AG04450 (cell line): ENCODE measurements at places on chromosomes 3 and 15. TPM values are rescaled to one million over a fixed set of nuclear protein-coding genes. Genes with fewer than 3 reads are reported as not detected.

CASR gene
- not detected in 2 replicates for polyA plus RNA-seq

FAM81A gene
- not detected in 2 replicates for polyA plus RNA-seq

DNA sequence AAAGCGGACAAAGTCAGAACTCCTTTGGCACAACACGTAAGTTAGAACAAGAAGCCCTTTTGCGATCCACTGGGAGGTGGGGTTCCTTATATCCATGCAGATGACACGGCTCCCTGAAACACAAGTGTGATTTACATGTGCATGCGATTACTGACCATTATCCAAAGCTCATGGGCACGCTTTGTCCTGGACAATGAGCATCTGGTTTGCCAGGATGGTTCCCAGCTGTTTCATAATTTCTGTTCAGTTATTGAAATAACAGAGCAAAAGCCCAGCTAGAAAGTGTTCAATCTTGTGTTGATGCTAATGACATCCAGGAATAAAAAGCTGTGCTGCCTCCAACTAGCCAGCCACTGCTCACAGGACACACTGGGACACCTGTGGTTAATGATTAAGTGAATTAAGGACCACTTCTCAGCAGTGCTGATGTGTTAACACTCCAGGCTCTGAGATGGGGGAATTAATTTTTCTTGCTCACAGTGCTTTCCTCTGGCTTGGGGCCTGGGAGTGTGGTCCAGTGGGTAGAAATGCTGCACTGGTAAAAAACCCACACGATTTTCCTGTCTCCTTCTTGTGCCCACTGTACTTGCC is 123.1 kb upstream of the SLC2A2 start:
- DNase-seq: no peak

DNA sequence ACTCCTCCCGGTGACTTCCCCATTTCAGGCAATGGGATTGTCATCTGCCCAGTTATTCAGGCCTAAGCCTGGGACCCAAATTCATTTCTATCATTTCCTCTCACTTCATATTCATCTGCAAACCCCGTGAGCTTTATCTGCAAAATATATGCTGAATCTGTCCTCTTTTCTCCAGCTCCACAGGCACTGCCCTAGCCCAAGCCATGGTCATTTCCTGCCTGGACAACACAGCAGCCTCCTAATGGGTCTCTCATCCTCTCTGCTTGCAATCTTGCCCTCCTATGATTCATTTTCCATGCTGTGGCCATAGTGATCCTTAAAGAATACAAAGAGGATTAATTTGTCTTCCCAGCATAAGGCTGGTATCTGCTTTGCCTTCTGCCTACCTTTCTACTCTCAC is 6.1 kb downstream of the RBP2 start:
- no peak for DNase-seq

DNA sequence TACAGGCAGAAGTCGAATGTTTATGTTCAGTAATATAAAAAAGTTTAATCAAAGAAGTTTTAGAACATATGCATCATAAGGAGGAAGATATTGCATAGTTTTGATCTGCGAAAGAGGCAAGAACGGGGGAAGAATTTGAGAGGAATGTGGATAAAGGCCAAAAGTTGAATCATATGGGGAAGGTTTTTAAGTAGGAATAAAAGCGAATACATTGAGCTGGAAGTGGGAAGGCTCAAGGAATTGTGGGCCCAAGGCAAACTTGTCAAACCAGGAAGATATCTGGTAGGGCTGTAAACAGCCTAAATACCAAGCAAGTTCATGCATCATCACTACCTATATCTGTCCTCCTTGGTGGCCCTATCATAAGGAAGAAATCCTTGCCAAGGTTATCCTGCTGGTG is 186.9 kb downstream of the MAGI1 start:
- peak; percentile 70 for DNase-seq

- no peak for DNase-seq
Measured at GRCh38 chr3:11306817-11307589, 34.8 kb downstream of the ATG7 start.

- DNase-seq: no peak
Measured at GRCh38 chr3:72991522-72991921, 5.1 kb upstream of the PPP4R2 start.

- DNase-seq: peak; percentile 78
Measured at GRCh38 chr3:188948281-188948996, 223.3 kb upstream of the TPRG1 start.

GRCh38 chr15:38479756-38480155 is 25.8 kb downstream of the FAM98B start:
- no peak for DNase-seq

DNA sequence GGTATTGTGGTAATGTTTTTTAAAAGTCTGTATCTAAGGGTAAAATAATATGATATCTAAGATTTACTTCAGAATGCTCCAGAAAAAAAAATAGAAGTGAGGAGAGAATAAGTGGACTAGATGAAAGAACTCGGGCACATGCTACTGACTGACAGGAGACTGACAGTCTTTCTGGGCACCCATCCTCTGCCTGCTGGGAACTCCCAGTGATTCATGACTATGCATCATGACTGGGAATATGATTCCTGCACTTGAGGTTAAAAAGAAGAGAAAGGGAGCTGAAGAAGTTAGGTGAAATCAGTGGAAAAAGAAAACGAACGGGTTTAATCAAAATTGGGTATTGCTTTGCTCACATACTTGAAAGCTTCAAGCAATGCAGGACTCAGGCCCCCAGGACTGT is 35.7 kb upstream of the SPSB4 start:
- no peak for DNase-seq

IGF1R gene
- 21.6 and 35.4 TPM in 2 replicates for polyA plus RNA-seq

TLR9 gene
- polyA plus RNA-seq: 0.02 and 0.05 TPM in 2 replicates
